ENCODE measurements at places on chromosomes 5 and 9.

GRCh38 chr9:2019723-2020122 is 4.6 kb downstream of the SMARCA2 start:
- no peak for DNase-seq

GRCh38 chr9:81032831-81033230 is 656.5 kb downstream of the TLE1 start:
- no peak for DNase-seq

DNA sequence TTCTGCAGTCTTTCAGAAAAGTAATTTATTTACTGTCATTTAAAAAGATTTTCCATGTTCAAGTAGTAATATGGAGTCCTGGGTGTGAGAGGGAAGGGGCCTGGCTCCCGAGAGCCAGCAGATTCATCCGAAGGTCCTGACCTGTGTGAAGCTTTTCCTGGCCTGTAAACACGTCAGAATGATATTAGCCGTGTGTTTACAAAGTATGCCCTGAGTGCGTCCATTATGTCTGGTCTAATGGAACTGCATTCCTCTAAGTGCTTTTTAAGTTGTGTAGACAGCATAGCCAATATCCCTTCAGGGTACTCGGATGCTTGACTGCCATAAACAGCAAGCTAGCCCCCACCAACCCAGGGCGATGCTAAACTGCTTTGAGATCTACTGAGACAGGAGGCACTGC is 495.2 kb downstream of the AGTPBP1 start:
- DNase-seq: no peak

DNA sequence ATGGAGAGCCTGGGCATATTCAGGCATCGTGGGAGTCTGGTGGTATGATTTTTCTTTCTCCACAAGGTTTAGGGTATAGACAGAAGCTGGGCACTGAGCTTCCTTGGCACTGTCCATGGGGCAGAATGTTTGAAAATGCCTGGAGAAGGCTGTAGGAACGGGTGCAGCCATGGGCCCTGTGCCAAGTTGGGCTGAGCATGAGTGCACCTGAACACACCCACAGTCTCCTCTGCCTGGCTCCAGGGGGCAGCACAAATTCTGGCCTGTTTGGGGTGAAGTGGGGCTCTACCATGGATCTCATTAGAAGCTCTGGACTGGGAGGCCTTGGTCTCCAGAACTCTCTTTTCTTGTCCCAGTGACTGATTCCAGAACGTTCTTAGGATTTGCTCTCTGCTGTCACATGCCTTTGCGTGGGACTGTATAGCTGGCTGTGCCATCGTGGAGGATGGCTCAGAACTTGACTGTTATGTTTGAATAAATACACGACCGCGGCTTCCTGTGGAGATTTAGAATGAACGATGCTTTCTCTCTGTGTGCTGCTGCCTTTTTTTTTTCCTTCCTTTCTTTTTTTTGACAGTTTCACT is 229.8 kb downstream of the FANCC start:
- DNase-seq: peak; percentile 20

GRCh38 chr9:133999851-134000265 is 7.7 kb upstream of the VAV2 start:
- no peak for DNase-seq

- DNase-seq: peak; percentile 64
Measured at GRCh38 chr9:109416135-109416706, 81.9 kb downstream of the PTPN3 start.

- DNase-seq: no peak
Measured at GRCh38 chr5:1288439-1289335, 6.2 kb downstream of the TERT start.
